ENCODE measurements at places on chromosomes 2 and 18.

DNA sequence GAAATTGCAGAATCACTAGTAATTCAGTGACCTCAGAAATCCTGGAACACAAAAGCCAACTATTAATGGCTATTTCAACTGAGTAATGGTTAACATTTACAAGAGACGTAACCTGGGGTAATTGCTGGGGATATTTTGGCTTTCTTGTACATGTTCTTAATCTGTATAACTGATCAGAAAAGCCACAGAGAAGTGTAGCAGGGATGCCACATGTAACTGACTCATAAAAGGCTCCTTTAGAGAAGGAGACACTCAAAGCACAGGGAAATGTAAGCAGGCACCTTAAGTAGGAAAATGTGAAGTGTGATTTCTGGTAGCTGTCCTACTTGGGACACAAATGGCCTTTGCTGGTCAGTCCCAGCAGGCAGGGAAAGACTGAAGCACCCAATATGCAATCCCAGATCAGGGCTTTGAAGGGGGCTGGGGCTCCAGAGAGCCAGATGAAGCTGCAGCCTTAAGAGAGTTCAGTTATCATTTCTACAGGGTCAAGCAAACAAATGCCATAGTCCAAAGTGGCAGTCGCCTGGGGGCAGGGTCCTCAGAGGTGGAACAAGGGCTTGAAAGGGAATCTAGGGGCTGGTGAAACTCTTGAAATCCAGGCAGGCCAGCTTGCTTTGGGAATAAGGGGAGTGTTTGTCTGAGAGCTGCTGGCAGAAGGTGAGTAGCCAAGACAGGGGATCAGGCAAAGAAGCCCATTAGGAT, 7.2 kb upstream of the SPOPL start:
- no peak for DNase-seq

- DNase-seq: no peak
Measured at GRCh38 chr2:11385216-11385615, 40.8 kb upstream of the ROCK2 start.

DNA sequence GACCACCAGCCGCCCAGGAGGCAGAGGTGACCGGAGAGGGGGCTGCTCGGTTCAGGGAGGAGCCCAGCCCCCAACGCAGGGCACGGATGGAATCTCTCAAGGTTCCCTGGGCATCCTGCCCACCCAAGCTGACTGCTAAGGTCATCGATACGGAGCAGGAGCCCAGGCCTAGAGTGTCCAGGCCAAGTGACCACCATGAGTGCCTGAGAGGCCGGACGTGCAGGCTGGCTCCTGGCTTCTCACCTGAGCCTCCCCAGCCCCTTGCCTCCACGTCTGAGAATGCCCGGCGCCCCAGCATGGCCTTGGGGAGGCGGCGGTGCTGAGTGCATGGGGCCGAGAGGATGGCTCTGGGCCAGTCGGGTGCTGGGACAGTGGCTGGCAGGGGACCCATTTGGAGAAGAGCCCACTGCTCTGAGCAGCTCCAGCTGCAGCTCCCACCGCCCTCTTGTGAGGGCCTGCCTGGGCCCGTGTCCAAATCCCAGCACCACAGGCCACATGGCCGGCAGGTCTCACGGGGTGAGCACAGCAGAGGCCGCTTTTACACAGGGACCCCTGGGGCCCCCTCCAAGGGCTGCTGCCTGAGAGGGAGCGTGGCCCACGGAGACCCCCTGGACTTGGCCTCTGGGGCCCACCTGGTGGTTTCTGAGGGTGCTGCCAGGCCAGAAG, 102.8 kb upstream of the CTDP1 start:
- peak; percentile 37 for DNase-seq

DNA sequence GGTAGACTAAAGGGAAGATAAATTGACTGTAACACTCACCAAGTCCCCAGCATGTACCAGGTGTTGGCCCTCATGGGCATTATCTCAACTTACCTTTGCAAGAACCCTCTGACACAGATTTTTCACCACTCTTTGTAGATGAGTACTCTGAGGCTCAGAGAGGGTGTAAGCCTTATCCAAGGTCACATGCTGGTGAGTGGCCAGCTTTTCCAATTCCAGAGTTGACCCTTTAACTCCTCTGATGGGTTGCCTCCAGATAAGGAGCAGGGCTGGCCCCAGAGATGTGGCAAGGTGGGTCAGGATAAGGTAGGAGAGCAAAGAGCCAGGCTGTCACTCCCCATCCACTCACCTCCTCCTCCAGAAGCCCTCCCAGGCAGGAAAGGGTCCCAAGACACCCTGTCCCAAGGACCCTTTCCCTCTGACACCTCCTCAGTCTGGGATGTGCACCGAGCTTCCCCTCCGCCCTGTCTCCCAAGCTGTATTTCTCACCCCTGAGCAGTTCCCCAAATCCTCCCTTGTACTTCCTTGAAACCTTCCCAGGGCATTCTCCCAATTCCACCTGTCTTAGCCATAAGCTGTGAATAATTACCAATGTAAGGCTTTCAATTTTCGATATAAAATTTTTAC, 165.9 kb downstream of the ZFP36L2 start:
- DNase-seq: no peak

- no peak for DNase-seq
Measured at GRCh38 chr18:70332694-70333093, 43.8 kb downstream of the SOCS6 start.

GRCh38 chr2:33430856-33431255, 45.6 kb upstream of the RASGRP3 start:
- no peak for DNase-seq

DNA sequence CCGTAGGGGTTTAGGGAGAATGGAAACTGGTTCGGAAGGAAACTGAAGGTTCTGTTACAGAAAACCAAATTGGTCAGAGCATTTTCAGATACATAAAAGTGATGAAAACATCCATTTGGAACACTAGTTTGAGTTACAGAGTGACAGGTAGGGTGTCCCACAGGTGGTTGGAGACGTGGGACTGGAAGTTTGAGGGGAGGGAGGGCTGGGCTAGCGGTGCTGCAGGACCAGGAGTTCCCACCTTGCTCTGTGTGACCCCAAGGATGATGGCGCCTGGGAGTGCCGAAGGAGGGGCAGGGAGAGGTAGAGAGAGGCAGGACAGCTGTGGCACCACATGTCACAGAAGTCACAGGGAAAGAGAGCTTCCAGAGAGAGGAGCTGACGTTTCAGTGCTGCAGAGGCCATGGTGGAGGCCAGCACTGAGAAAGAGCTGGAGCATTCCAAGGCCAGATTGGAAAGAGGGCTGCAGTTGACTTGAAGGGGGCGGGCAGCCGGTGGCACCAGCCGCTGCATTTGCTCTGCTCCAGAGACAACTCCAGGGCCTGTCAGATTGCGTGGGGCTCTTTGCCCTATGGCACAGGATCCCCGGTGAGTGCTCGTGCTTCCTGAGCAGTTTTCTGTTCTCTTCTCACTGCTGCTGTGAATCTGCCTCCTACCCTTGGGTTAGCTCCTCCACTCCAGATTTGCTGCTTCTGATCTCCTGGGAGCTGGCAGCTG, 56.2 kb upstream of the FOSL2 start:
- no peak for DNase-seq

GRCh38 chr18:5052491-5052890, 144.6 kb downstream of the AKAIN1 start:
- no peak for DNase-seq

DNA sequence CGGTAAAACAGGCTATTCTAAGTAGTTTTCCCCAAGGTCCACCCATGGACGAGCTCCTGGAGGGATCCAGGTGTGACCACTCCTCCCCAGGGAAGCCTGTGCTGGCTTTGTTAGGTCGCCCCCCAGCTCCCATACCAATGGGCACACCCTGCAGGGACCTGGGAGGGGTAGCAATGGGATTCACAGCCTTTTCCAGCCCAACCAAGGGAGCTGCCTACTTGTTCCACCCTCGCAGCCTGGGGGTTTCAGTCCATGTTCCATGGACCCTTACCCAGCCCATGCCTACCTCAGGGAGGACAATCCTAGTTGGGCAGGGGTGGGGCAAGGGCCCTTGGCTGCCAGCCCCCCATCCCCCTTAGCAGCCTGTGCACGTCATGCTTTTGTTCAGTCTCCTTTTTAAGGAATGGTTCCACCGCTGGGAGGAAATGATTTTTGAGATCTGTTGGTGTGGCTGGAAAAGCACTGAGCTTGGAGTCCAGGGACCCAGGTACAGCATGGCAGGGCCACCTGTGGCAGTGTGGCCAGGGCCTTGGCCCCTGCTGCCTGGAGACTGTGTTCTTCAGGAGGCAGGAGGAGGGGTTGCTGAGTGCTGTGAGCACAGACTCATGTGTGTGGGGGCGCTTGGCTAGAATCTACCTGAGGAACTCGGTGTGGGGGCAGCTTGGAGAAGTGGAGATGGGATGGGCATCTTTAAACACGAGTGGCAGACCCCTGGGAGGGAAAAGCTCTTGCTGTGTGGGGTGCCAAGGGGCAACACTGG, 166.8 kb downstream of the TWIST2 start:
- DNase-seq: no peak

DNA sequence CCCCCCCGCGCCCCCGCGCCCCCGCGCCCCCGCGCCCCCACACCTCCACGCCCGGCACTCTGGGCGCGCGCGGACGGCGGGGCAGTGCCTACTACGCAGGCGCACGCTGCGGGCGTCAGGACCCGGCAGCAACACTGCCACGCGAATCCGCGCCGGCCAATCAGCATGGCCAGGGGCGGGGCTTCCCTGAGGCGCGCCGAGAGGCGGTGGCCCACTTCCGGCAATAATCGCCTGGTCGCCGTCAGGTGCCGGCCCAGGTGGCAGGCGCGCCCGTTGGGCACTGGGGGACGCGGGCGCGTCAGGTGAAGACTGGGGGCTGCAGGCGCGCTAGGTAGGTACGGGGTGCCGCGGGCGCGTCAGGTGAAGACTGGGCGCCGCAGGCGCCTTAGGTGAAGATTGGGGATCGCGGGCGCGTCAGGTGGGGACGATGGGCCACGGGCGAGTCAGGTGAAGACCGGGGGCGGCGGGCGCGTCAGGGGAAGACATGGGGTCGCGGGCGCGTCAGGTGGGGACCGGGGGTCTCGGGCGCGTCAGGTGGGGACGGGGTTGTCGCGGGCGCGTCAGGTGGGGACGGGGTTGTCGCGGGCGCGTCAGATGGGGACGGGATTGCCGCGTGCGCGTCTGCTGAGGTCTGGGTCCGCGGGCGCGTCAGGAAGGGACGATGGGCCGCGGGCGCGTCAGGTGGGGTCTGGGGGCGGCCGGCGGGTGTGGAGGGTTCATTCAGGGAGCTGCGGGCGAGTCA, 219.1 kb downstream of the RTP5 start:
- DNase-seq: peak; percentile 93

GRCh38 chr2:127117603-127118002, 10.6 kb upstream of the BIN1 start:
- peak; percentile 2 for DNase-seq

GRCh38 chr2:85175369-85176299, 42.4 kb downstream of the TCF7L1 start:
- DNase-seq: no peak

DNA sequence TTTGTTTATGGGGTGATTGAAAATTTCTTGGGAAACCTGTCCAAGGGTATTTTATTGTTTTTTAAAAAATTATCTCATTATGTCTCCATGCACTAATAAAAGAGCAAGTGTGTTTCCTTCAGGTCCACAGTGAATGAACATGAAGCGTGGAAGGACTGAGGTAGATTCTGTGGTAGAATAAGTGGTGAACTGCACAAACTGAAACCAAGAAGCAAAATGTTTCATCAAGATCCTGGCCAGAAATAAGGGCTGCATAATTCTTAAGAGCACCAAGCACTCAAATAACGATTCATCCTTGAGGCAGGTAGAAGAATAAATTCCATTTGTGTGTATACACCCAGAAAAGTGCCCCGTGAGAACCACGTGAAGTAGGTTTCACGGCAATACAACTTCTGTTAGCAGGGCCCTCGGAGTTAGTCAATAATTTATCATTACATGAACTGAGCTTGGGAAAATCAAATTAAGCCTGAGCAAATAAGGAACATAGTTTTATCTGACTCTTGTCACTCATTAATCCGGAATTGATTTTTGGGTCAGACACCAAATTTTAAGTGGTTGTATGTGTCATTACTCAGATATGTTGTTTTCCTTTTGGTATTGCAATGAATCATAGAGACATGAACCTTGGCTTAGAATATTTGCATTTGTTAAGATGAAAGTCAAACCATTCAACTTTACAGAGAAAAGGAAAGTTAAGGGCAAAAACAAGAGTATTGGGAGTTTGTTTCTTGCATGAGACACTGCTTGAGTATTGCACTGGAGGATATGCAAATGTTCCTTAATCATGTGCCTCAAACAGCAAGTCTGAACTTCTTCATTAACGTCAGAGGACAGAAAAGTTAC, 472.6 kb upstream of the NETO1 start:
- no peak for DNase-seq

DNA sequence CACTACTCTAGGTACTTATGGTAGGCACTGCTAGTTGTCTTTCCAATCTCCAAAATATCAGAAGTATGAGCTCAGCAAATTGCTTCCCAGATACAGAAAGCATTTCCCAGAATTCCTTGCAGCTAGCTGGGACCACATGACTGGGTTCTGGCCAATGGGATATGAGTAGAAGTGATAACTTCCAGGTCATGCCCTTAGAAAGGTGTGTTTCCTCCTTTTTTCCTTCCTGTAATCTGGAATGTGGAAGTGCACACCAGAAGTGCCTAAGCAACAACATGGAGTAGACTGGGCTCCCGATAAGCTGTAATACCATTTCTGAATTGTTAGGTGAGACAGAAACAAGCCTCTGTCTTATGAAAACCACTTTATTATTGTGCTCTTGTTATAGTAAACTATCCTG, 279.8 kb downstream of the ZNF385B start:
- DNase-seq: no peak

- no peak for DNase-seq
Measured at GRCh38 chr18:47560723-47561715, 309.6 kb upstream of the SKOR2 start.

GRCh38 chr2:144332356-144333142, 187.4 kb downstream of the ZEB2 start:
- peak; percentile 88 for DNase-seq

DNA sequence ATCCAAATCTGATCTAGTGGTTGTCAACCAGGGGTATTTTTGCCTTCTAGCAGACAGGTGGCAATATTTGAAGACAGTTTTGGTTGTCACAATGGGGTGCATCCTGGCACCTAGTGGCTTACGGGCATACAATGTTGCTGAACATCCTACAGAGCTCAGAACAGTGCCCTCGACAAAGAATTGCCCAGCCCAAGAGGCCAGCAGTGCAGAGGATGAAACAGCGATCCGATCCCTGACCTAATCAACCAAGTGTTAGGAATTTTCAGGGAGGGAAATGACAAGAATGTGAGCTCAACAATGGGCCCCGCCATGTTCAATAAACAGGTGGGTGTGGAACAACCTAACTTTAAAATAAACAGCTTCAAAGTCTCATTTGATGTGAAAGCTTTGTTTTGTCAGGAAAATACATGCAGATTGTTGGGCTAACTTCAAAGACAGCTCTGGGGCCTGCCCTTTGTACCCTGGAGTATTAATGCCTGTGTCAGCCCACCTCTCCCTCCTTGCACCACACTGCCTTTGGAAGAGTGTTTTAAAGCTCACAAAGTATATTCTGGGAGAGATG, 22.5 kb upstream of the SCYGR5 start:
- DNase-seq: no peak

- no peak for DNase-seq
Measured at GRCh38 chr2:31384351-31384750, 30.2 kb downstream of the XDH start.

- DNase-seq: no peak
Measured at GRCh38 chr2:179336782-179337534, 72.3 kb upstream of the SESTD1 start.
